Activated naive CD8-positive, alpha-beta T cell treated with anti-CD3 and anti-CD28 coated beads, Interleukin-2, amount 50 U/mL, for 24 hours (primary cell): ENCODE measurements at places on chromosomes 11 and 22.

- DNase-seq = peak; percentile 83
Measured at GRCh38 chr22:31292236-31292989, at the start of gene PIK3IP1. PIK3IP1 (minus strand) TSS chr22:31292488; CDS start chr22:31292344, 144 bp downstream.

DNA sequence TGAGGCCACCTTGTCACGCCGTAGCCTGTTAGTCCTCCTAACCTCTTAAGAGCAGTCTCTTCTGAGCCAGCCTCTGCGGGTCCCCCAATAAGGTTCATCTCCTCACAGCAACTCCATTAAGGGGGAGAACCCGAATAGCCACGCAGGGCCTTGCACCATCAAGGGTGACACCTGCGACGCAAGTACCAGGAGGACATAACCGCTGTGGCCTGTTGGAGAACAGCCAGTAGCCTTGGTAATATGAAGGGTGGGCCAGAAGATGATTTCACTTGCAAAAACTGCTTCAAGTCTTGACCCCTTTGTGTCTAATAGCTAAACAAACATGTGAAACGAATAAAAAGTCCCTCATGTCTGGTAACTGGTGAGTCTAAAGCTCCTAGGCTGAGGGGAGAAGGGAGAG lies 14.8 kb downstream of the ARFGAP2 start:
- DNase-seq = no peak

GRCh38 chr22:42892156-42892555 lies 35.1 kb upstream of the ARFGAP3 start:
- DNase-seq = no peak

GRCh38 chr22:44907765-44908737 lies 101.8 kb downstream of the PHF21B start:
- DNase-seq = no peak

GRCh38 chr11:95108159-95108611 lies 18.5 kb downstream of the ENDOD1 start:
- no peak for DNase-seq

- DNase-seq = no peak
Measured at GRCh38 chr22:33659448-33659847, 260.8 kb downstream of the LARGE1 start.

DNA sequence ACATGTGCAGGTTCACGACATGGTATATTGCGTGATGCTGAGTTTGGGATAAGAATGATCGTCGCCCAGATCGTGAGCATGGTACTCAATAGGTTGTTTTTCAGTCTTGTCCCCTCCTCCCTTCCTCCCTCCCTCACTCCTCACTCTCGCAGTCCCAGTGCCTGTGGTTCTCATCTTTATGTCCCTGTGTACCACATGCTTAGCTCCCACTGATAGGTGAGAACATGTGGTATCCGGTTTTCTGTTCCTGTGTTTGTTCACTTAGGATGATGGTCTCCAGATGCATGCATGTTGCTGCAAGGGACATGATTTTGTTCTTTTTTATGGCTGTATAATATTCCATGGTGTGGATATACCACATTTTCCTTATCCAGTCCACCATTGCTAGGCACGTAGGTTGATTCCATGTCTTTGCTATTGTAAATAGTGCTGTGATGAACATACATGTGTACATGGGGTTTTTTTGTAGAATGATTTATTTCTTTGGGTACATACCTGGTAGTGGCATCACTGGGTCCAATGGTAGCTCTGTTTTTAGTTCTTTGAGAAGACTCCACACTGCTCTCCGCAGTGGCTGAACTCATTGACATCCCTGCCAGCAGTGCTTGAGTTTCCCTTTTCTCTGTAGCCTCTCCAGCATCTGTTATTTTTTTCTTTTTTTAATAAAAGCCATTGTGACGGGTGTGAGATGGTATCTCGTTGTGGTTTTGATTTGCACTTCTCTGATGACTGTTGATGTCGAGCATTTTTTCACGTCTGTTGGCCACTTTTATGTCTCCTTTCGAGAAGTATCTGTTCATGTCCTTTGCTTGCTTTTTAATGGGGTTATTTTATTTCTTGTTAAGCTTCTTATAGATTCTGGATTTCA lies 16.4 kb downstream of the ZBED4 start:
- no peak for DNase-seq
